AG08396 (cell line): ENCODE measurements at places on chromosomes 7 and 10.

GRCh38 chr7:48255046-48255445 lies 83.8 kb downstream of the ABCA13 start:
- DNase-seq, result peak; percentile 33

DNA sequence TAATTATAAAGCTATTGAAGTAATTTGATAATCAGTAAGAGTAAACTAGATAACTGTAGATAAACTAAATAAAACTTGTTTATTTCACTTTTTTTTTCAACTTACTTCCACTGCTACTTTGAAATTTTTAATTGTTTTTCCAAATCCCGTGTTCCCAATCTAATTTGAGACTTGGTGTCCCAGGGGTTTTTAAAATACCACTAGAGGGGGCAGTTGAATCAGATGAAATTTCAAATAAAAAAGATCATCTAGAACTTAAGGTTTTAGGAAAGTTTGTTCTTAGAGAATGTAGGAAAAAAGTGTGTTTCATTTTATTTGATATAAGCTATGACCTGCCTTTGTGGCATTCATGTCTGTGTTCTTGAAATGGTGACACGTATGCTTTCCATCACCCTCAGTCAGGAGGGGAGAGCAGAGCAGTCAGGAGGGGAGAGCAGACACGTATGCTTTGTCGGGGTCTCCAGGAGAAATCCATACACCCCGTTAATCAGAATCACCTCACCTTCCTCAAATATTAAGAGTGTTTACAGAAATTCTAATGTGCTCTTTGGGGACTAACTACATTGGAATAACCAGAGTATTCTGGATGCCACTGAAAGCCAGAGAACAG lies 49.9 kb downstream of the C10orf67 start:
- no peak for DNase-seq

GRCh38 chr7:131031099-131031868 lies 296.4 kb upstream of the MKLN1 start:
- DNase-seq, result no peak

DNA sequence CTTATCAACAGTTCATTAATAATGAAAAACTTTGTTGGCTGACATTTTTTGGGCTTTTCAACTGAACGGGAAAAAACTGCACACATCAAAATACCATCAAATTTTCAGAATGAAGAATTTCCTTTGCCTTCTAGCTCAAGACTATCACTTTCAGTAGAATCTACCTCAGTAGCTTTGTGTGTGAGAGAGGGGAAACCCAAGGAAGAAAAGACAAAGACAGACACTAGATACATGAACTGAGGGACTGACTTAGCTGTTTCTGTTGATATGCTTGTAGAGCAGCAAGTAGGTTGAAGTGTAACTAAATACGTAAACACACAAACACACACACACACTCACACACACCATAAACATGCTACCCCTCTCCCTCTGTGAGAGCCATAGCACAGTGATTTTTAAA lies 257.1 kb downstream of the CDK14 start:
- DNase-seq, result no peak

GRCh38 chr10:8182806-8183205 lies 128.3 kb downstream of the GATA3 start:
- no peak for DNase-seq

- peak; percentile 75 for DNase-seq
Measured at GRCh38 chr7:102260856-102261255, 25.8 kb upstream of the SH2B2 start.

GRCh38 chr10:13795653-13796555 lies 209.1 kb downstream of the PRPF18 start:
- DNase-seq, result no peak

DNA sequence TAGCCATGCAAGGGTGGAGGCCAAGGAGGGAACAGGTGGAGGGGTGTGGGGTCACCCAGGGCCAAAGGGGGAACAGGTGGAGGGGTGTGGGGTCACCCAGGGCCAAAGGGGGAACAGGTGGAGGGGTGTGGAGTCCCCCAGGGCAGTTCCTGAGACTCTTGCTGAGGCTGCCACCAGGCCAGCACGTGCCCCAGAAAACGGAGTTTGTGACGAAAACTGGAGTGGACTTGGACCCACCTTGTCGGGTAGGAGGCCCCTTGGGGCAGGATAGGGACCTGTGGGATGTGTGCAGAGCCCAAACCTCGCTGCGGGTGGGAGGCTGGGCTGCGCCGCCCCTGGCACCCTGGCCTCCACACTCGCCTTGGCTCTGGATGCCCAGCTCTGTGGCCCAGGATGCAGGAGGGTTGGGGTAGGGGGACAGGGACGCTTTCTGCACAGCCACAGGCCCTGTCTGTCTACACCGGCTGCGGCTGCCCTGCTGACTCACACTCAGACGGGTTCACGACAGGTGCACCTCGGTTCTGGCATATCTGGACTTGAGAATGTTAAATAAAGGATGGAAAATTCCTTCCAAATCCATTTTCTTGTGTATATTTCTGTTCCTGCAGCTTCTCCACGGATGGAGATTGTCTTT lies 562 bp upstream of the ADGRA1 start:
- no peak for DNase-seq

DNA sequence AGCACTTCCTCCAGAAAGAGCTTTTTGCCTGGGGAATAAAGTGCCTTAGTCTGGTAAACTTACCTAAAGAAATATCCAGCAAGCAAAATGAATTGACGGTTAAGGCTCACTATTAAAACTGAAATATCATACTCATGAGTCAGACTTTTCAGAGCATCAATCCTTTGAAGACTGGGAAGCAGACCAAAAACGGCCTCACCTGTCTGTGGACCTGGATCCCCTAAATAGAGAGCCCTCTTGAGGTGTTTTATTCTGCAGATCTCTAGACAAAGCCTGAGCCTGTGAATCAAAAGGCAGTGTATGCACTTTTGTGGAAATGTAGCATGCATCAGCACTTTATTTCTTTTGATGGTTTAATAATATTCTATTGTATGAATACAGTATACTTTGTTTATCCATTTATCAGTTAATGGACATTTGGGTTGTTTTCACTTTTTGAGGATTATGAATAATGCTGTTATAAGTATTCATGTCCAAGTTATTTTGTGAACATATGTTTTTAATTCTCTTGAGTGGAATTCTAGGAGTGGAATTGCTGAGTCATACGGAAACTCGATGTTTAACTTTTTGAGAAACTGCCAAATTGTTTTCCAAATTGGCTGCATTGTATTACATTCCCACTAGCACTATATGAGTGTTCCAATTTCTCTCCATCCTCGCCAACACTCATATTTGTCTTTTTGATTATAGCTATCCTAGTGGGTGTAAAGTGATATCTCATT lies 449.0 kb upstream of the IGFBP3 start:
- DNase-seq, result peak; percentile 24

GRCh38 chr7:12066521-12066920 lies 144.6 kb upstream of the TMEM106B start:
- no peak for DNase-seq

- DNase-seq, result peak; percentile 10
Measured at GRCh38 chr10:5411941-5412276, 448 bp upstream of the NET1 start.

GRCh38 chr10:28036587-28036986 lies 37.7 kb upstream of the ODAD2 start:
- DNase-seq, result peak; percentile 11

GRCh38 chr10:132265890-132266496 lies 41.8 kb downstream of the STK32C start:
- peak; percentile 55 for DNase-seq

DNA sequence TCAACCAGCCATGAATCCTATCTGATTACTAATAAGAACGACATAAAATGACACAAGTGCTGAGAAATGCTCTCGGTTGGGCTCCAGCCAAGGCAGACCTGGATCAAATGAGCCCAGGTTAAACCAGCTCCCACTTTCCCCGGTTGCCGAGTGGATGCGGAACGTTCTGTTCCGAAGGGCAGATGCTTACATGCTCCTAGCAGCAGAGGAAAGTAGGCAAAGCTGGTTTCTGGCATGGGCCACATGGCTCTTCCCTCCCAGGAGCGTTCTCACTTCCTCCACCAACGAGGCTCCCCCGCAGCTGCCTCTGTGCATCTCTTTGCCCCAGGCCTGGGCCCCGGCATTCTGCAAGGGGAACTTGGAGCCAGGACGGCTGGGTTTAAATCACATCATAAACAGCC lies 61.8 kb upstream of the SDK1 start:
- DNase-seq, result no peak

- no peak for DNase-seq
Measured at GRCh38 chr7:121279822-121280221, 49.0 kb upstream of the WNT16 start.

GRCh38 chr10:70699063-70699658 lies 26.9 kb downstream of the ADAMTS14 start:
- no peak for DNase-seq

DNA sequence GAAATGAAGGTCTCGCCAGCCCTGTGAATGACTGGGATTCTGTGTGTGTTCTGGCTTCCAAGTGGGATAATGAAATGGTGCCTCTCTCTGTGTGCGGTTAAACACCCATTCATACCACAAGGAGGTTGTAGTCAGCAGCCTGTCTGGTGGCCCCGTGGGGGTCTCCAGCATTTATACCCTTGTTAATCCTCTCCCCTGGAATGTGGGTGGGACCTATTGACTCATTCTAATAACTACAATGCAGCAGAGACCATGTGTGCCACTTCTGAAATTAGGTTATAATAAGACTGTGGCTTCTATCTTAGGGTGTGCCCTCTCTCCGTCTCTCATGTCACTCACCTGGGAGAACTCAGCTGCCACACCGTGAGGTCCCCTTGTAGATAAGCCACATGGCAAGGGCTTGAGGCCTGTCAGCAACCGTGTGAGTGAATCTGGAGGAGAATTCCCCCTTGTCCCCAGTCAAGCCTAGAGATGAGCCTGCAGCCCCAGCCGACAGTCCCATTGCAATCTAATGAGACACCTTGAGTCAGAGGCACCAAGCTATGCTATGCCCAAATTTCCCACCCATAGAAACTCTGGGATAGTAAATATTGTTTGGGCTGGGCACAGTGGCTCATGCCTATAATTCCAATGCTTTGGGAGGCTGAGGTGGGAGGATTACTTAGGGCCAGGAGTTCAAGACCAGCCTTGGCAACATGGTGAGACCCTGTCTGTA lies 106.8 kb downstream of the GALNT17 start:
- no peak for DNase-seq

DNA sequence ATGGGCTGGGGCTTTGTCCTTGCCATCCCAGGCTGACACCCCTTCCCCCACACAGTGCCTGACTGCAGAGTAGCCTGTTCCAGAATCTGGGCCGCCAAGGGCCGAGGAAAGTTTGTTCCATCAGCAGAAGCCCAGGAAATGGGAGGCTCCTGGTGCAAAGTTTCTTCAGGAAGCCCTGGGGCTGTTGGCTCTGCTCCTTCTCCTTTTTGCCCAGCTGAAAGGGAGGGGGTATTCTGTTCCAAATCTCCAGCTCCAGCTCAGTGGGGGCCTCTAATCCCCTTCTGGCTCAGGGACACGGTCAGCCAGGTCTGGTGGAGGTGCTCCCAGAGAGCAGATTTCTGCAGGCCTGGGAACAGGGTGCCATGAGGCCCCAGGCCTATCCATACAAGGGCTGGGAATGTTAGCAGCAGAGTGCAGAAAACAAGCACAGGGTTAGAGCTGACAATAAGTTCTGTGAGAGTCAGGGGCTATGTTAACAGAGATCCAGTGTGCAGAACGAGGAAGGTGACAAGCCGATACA lies 399.5 kb downstream of the RPS24 start:
- DNase-seq, result no peak

GRCh38 chr7:1449501-1449900 lies 9.8 kb downstream of the MICALL2 start:
- no peak for DNase-seq

DNA sequence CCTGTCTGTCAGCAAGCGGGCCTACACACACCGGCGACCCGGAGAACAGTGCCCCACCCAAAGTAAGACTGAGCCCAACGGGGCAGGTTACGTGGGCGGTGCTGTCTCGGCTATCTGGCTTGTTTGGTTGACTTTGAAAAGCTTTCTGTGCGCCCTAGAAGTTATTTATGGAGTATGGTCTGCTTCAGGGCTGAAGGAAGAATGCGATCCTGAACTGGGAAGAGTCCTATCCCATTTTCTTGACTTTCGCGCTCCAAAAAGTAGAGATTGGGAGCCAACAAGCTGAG lies 1.5 kb downstream of the INA start:
- DNase-seq, result no peak

DNA sequence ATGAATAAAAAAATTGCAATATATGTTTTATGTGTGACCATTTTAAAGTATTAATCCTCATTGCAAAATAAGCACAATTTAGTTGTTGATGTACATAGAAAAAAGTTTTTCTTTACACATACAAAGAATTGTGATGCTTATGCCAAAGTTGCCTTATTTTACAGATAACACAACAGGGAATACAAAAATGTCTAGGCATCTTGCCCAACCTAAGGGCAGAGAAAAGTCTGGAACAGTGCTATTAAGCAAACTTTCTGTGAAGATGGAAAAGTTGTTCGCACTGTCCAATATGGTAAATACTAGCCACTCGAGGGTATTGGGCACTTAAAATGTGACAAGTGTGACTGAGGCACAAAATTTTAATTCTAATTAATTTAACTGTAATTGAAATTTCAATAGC lies 190.2 kb upstream of the HGF start:
- no peak for DNase-seq

DNA sequence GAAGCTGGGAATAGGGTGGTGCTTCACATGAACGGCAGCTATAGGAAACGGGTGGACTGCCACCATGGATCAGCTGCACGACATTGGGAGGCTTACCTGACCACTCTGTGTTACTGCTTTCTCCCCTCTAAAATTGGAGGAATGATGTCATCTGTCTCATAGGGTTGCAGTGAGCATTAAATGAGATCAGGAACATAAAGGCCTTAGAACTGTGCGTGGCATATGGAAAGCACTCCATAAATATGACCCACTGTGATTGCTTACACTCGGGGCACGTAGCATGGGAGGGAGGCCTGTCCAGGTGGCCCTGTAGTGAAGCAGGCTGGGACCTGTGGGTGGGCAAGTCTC lies 9.7 kb downstream of the C10orf62 start:
- no peak for DNase-seq

- no peak for DNase-seq
Measured at GRCh38 chr7:158285383-158285770, 302.2 kb downstream of the PTPRN2 start.

- DNase-seq, result no peak
Measured at GRCh38 chr7:23105086-23105643, 420 bp upstream of the KLHL7 start.

GRCh38 chr7:22995011-22995410 lies 18.9 kb downstream of the HYCC1 start:
- no peak for DNase-seq

GRCh38 chr7:134811765-134812164 lies 32.3 kb downstream of the CALD1 start:
- no peak for DNase-seq

GRCh38 chr10:67622511-67622910 lies 73.5 kb downstream of the CTNNA3 start:
- DNase-seq, result no peak

- DNase-seq, result no peak
Measured at GRCh38 chr7:149626972-149627371, 129.4 kb upstream of the ZNF746 start.
